ENCODE measurements at places on chromosomes 16 and 17. TPM values are rescaled to one million over a fixed set of nuclear protein-coding genes. Genes with fewer than 3 reads are reported as not detected.

Gene GABARAPL2
- total RNA-seq, result 69.4 TPM

Gene HSD17B1
- 0.86 TPM for total RNA-seq

Gene CENPX
- 41.7 TPM for total RNA-seq

Gene DYNLRB2
- not detected for total RNA-seq

Gene KRT20
- not detected for total RNA-seq

Gene EPX
- not detected for total RNA-seq

Gene SHISA6
- total RNA-seq, result not detected

Gene CDH13
- not detected for total RNA-seq

GRCh38 chr17:10046786-10047785, 142.0 kb upstream of the RCVRN start:
- no peak for DNase-seq

- no peak for DNase-seq
These were observed 23.9 kb downstream of the SLC39A11 start for GRCh38 chr17:73068322-73069153.

DNA sequence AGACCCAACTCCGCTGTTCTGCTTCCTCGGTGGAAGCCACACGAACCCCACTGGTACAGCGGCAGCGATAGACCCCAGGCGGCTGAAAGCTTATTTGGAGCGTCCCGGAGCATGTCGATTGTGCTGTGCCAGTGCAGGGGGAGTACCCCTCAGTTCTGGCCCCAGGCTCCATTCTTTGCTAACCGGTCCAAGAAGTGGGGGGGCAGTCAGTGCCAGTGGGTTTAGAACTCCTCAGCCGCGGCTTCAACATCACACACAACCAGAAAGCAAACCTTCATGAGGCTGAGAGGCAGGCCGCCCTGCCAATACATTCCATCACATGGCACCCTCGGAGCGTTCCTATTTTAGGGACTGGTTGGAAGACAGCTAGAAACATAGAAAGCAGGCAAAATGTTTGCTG, 1.7 kb upstream of the MNT start:
- DNase-seq, result no peak

GRCh38 chr17:82907797-82908542, 68.1 kb upstream of the ZNF750 start:
- DNase-seq, result no peak

- no peak for DNase-seq
These were observed 44.7 kb upstream of the CMIP start for GRCh38 chr16:81399909-81400308.

GRCh38 chr17:48494335-48494734, 36.5 kb downstream of the HOXB1 start:
- no peak for DNase-seq

GRCh38 chr17:27555339-27555738, 75.6 kb upstream of the LGALS9 start:
- DNase-seq, result no peak

DNA sequence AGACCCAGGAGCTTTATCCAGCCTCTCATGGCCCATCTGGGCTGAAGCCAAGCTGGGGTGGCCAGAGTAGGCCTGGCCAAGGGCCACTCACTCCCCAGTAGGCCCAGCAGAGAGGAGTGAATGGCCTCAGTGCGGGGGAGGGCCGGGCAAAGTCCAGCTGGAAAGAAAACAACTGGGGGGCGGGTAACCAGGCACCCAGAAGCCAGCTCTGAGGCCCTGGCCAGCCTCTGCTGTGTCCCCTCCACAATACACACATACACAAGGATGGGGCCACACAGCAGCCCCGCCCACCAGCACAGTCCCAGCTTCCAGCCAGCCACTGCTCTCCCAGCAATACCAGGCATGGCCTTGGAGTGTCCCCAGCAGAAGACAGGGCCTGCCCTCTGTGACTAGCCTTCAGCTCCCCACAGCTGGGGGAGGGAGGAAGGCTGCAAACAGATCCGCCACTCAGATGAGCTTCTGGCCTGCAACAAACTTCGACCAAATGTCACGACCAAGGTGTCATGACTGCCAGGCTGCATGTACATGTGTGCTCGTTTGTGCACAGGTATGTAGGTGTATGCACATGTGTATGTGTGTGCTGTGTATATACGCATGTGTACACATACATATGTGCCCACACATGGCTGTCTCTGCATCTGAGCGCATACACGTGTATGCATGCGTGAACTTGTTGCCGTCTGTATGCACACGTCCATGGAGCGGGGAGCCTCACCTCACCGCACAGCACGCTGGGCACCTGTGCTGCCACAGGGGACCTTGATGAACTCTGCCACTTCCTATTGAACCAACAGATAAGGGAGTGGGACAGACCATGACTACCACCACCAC, 5.0 kb downstream of the CARHSP1 start:
- no peak for DNase-seq

DNA sequence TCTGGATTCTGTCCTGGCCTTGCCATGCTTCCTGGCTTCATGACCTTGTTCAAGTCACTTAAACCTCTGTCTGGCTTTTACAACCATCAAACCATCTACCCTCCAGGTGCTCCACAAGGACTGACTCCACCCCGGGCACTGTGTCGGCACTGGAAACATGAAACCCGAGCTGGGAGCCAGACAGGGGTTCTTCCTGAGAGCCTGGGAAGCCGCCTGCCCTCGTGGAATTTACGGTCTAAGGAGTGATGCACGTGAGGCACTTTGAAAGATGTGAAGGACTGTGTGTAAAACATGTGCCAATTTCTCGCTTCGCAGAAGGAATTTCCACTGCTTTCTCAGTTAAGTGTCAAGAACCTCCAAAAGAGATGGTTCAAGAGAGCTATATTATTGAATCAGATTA, 11.6 kb downstream of the CDK5R1 start:
- no peak for DNase-seq

DNA sequence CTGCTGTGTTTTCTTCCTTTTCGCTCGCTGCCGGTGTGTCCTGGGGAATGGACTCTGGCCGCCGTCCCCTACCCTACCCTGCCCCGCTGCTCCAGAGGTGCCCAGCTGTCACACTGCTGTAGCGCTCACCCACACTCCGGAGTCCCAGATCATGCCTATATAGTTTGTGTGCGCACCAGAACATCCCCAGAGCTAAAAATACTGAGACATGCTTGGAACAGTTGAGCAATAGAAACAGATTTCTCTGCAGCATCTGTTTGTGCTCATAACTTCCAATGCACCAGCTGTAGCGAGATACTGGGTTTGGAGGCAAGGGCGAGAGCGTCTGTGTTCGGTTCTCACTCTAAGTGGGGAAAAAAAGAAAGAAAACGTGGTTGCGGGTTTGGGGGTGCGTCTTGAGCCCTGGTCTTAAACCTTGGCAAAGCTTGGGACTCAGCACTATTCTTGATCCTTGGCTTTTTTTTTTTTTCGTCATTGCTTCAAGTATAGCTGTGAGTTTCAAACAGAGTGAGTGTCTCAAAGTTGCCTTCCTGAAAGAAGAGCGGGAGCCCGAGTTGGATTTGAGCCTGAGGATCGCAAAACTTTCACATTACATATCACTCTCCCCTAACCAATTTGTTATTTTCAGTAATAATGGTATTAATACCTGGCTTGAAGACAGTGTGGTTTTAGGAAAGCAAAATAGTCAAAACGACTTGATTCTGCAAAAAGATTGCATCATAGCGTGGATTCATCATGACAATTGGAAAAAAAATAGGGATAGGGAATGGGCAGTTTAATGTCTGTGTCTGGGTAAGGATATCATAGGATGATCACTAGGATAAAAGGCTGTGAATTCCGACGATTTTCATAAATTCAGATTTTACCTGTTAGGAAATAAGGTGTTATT, 621 bp downstream of the KCNJ2 start:
- DNase-seq, result no peak

GRCh38 chr16:12742741-12743140, 60.9 kb downstream of the CPPED1 start:
- DNase-seq, result no peak

DNA sequence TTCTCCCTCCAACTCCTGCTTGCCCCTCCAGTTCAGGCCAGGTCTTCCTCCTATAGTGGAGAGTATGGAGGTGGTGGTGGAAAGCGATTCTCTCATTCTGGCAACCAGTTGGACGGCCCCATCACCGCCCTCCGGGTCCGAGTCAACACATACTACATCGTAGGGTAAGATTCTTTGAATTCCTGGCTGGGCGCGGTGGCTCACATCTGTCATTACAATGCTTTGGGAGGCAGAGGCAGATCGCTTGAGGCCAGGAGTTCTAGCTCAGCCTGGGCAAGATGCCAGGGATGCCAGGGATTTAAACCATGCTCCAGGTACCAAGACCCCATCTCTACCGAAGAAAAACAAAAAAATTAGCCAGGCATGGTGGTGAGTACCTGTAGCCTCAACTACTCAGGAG, 1.4 kb downstream of the ZG16 start:
- no peak for DNase-seq

DNA sequence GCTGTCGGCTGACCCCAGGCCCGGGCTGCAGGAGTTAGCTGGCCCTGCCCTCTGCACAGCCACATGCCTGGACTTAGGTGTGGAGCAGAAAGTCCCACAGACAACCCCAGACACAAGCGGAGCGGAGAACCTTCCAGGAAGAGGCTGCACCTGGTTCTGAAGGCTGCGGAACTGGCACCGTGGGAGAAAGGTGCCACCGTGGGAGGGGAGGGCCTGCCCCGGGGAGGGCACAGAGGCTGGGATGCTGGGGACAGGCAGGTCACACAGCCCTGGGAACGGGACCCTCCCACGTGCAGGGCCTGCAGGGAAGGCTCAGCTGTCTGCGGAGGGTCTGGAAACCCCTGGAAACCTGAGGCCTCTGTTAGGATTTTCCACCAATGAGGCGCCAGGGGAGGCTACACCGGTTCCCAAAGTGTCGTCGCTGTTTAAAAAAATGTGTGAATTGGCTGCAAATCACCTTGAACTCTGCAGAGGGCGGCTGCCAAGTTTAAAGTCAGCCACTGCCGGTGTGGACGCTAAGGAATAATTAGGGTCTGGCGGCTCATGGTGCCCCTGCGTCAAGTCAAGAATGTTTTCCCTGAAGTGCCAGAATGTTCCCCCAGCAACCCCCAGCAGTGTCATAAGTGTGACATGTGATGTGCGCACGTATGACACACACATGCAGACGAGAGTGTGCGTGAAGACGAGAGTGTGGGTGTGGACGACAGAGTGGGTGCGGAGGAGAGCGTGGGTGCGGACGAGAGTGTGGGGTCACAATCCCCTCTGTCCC, 50.9 kb upstream of the PABPN1L start:
- no peak for DNase-seq

DNA sequence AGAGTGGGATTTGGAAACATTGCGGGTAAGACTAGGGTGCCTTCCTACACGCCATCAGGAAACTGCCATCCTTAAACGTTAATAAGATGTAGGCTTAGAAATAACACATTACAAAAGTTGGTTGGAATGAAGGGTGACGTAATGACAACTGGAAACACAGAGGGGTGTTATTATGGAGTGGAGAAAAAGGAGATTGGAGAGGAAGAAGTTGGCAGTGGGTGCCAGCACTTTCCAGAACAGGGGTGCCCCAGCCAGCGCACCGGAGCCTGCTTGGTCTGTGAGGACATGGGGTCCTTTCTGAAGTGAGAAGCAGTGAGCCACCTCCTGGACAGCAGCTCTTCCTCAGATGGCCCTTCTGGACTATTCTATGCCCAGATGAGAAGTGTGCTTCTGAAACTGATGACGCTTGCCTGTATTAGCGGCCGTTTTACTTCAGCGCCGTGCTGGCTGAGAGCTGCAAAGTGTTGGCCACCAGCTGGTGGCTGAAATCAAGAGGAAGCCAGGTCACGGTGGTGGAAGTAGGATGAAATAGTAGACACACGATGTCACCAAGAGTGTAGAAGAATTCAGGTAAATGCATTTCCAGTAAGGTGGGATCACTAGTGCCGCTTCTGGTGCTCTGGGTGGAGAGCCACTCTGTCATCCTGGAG, 244.8 kb downstream of the NTN1 start:
- no peak for DNase-seq

- no peak for DNase-seq
These were observed 44.9 kb upstream of the TANGO6 start for GRCh38 chr16:68798398-68798797.

- DNase-seq, result no peak
These were observed 289.4 kb upstream of the EEF2KMT start for GRCh38 chr16:5386989-5387388.

GRCh38 chr17:20927308-20927977, 115.4 kb downstream of the USP22 start:
- DNase-seq, result no peak
